ENCODE measurements at places on chromosomes 1 and 21. TPM values are rescaled to one million over a fixed set of nuclear protein-coding genes. Genes with fewer than 3 reads are reported as not detected.

GRCh38 chr1:36322786-36323635 lies 434 bp downstream of the EVA1B start:
- H3K36me3 ChIP-seq: no peaks in the 10 kb centered on the region
- H3K4me3 ChIP-seq: peak overlapping the region; percentile 59
- H3K27me3 ChIP-seq: no peaks in the 10 kb centered on the region
- DNase-seq: no peak
- H3K27ac ChIP-seq: no peak overlapping the region

- peaks cover 33% of the 10 kb centered on the region for H3K4me1 ChIP-seq
- no peak overlapping the region for H3K4me3 ChIP-seq
- no peak for DNase-seq
These were observed 32.4 kb upstream of the ZNF124 start for GRCh38 chr1:247204177-247204647.

KRTAP12-2 gene
- total RNA-seq: not detected

C21orf91 gene
- total RNA-seq: 48.5 TPM

FAM78B gene
- total RNA-seq: 0.43 TPM

PLD5 gene
- not detected for total RNA-seq

DIO1 gene
- not detected for total RNA-seq

ESPN gene
- total RNA-seq: 9.2 TPM

SMYD2 gene
- 27.3 TPM for total RNA-seq

DYNLT5 gene
- not detected for total RNA-seq

SMPDL3B gene
- total RNA-seq: not detected

CFAP57 gene
- 0.07 TPM for total RNA-seq

SH2D5 gene
- 0.07 TPM for total RNA-seq

SPATA1 gene
- 0.25 TPM for total RNA-seq

All from T-cell (primary cell).